Caco-2 (cell line): ENCODE measurements at places on chromosomes 4 and X. TPM values are rescaled to one million over a fixed set of nuclear protein-coding genes. Genes with fewer than 3 reads are reported as not detected.

GRCh38 chr4:10117359-10118047 is 904 bp upstream of the WDR1 start:
- no peak for DNase-seq
- peaks cover 8% of the 10 kb centered on the region for H3K36me3 ChIP-seq
- no peaks in the 10 kb centered on the region for H3K27me3 ChIP-seq
- H3K4me1 ChIP-seq = peaks cover 23% of the 10 kb centered on the region
- peak overlapping the region; percentile 64 for H3K4me3 ChIP-seq
- H3K27ac ChIP-seq = peak overlapping the region; percentile 99

DNA sequence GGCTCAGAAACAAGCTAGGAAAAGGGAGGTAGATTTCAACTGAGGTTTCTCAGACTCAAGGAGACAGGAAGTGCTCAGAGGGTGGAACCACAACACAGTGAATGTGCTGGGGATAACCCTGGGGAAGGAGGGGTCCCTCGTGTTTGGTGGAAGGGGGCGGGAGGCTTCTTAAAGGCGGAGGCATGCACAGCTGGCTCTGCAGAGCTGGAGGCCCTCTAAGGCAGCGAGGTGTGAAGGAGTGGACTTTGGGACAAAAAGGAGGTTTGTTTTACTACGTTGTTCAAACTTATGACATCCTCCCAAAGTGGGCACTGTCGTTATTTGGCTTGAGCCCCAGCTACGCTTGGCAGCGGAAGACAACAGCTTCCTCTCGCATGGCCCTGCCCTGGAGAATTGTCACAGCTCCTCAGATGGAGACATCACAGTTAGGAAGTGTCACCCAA is 21.7 kb upstream of the MTM1 start:
- DNase-seq = no peak
- no peaks in the 10 kb centered on the region for H3K4me1 ChIP-seq
- H3K4me3 ChIP-seq = no peak overlapping the region
- no peak overlapping the region for H3K27ac ChIP-seq

DNA sequence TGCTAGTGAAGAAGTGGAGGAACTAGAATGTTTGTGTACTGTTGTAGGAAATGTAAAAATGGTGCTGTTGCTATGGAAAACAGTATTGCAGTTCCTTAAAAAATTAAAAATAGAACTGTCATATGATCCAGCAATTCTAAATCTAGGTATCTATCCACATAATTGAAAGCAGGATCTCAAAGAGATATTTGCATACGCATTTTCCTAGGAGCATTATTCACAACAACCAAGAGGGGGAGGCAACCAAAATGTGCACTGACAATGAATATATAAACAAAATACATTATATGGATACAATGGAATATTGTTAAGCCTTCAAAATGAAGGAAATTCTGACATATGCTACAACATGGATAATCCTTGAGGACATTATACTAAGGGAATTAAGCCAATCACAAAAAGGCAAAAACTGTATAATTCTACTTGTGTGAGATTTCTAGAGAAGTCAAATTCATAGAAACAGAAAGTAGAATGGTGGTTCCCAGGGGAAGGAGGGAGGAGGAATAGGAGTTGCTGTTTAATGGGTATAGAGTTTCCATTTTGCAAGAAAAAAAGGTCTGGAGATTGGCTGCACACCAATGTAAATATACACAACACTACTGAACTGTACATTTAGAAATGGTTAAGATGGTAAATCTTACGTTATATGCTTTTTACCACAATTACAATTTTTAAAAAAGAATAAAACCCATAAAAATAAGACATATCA is 35.6 kb upstream of the KCNE5 start:
- no peak for DNase-seq
- H3K36me3 ChIP-seq = no peaks in the 10 kb centered on the region; the same call in 1 of the 2 replicates
- H3K4me1 ChIP-seq = no peaks in the 10 kb centered on the region
- no peak overlapping the region for H3K4me3 ChIP-seq

RAB41 gene
- not detected in 2 replicates for total RNA-seq
